ENCODE measurements at places on chromosomes 4 and X. TPM values are rescaled to one million over a fixed set of nuclear protein-coding genes. Genes with fewer than 3 reads are reported as not detected.

The ATP1B4 gene
- not detected for total RNA-seq

The TLR6 gene
- 0.54 TPM for total RNA-seq

The AFF2 gene
- 0.65 TPM for total RNA-seq

The TMEM150C gene
- total RNA-seq = 6.5 TPM

The RNF175 gene
- not detected for total RNA-seq

The CPE gene
- total RNA-seq = 2.7 TPM

The STEEP1 gene
- 18.5 TPM for total RNA-seq

The FREM3 gene
- total RNA-seq = not detected

The PLXNA3 gene
- 16.4 TPM for total RNA-seq

The QRFPR gene
- not detected for total RNA-seq

The SPARCL1 gene
- 61.2 TPM for total RNA-seq

The BCOR gene
- total RNA-seq = 19.9 TPM

The IGFBP7 gene
- 2,241 TPM for total RNA-seq

The MAGEA2 gene
- not detected for total RNA-seq

The LAS1L gene
- 18.6 TPM for total RNA-seq

The BRS3 gene
- not detected for total RNA-seq

The CYTL1 gene
- not detected for total RNA-seq

The FOXP3 gene
- total RNA-seq = not detected

The GPRASP1 gene
- total RNA-seq = 0.32 TPM

The MED12 gene
- total RNA-seq = 13.0 TPM

The SETD7 gene
- total RNA-seq = 48.4 TPM

The C4orf54 gene
- total RNA-seq = not detected

The OCIAD2 gene
- total RNA-seq = 3.7 TPM

The DUSP9 gene
- total RNA-seq = not detected

The EPHA5 gene
- total RNA-seq = 2.3 TPM

The KLF8 gene
- 1.4 TPM for total RNA-seq

The SERPINA7 gene
- not detected for total RNA-seq

The RAI2 gene
- not detected for total RNA-seq

The SPIN2A gene
- total RNA-seq = 0.18 TPM

The IRS4 gene
- not detected for total RNA-seq

The CCNB3 gene
- total RNA-seq = not detected

The SMPX gene
- not detected for total RNA-seq

The NOX1 gene
- not detected for total RNA-seq

The FAM184B gene
- total RNA-seq = under 0.01 TPM

The ARAP2 gene
- total RNA-seq = 0.16 TPM

The TMEM144 gene
- 1.4 TPM for total RNA-seq

The USP17L25 gene
- not detected for total RNA-seq

The CXCL11 gene
- total RNA-seq = not detected

The CLIC2 gene
- total RNA-seq = 0.54 TPM

The LUZP4 gene
- total RNA-seq = not detected

The PRR32 gene
- not detected for total RNA-seq

The RIPPLY1 gene
- total RNA-seq = not detected

The GLUD2 gene
- total RNA-seq = 0.90 TPM

The C4orf36 gene
- total RNA-seq = not detected

The DGAT2L6 gene
- not detected for total RNA-seq

The SLC4A4 gene
- 8.1 TPM for total RNA-seq

The GPR82 gene
- total RNA-seq = not detected

The HSFX3 gene
- not detected for total RNA-seq

The KIF4A gene
- 3.2 TPM for total RNA-seq

The PASD1 gene
- not detected for total RNA-seq

The NRK gene
- total RNA-seq = 9.6 TPM

The NDP gene
- total RNA-seq = 2.6 TPM

The VGLL1 gene
- total RNA-seq = not detected

The ALB gene
- total RNA-seq = not detected

The CSAG1 gene
- not detected for total RNA-seq

The IL9R gene
- total RNA-seq = not detected
